NCI-H1092 treated with DMSO at 0.1 percent for 48 hours (cell line): ENCODE measurements at places on chromosomes 6 and 20.

DNA sequence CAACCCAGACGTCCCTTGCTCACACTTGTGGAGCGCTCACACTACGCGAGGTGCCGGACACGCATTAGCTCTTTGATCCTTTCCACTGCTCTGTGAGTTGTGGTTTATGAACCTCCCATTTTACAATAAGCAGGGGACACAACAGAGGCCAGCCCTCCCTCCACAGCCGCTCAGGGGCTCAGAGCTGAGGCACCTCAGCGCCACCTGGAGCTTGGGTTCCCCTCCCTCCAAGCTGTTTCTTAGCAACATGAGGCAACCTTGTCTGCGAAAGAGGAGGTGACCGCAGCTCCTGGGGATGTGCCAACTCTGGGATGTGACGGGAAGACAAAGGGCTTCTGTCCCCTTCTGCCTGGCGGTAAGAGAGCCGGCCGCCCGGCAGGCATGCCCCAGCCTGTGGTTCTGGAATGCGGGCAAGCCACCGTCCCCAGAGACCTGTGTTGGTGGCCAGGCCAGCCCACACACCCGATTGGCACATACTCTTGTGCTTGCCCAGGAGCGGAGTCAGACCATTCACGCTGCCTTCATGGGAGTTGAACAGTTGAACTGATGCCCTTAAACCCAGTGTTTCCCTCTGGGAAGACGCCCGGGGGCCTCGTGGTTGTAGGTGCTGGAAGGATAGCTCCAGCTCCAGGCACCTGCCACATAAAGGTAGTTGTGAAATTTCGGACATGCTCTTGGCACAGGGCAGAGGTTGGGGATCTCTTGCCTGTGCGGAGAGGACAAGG lies 44.5 kb downstream of the RBM38 start:
- peak; percentile 76 for DNase-seq

GRCh38 chr6:157597461-157598312 lies 216.7 kb downstream of the ZDHHC14 start:
- DNase-seq, result no peak

- DNase-seq, result no peak
These were observed 482.7 kb upstream of the CITED2 start for GRCh38 chr6:139857143-139857542.

DNA sequence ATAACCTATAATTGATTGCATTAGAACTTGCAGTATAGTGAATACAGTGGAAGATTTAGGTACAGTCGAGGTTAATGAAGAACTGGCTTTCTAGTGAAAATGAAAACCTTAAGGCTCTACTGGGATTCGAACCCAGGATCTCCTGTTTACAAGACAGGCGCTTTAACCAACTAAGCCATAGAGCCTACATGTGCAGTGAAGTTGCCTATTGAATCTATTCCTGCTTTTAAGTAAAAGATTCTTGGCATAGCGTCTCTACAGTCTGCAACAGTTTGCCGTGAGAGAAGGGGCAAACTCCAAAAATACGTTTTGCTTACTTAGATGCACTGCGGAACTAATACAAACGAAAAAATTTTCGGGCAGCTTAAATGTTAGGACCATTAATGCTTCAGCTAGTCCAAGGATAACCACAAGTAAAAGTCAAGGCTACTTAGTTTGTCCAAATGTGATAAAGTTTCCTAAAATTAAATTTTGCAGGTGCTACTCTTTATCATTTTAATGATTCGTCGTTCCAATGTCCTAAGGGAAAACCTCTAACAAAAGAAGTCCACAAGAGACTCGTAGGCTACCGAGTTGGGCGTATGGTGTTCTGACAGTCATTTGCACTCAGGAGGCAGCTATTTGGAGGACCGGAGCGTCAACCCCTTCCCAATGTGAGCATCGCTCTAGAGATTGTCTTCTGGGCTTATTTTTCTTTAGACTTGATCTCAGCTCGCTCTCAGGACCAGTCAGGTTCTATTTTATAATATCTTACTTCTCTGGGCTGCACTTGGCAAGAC lies 31.3 kb upstream of the ZSCAN23 start:
- no peak for DNase-seq

GRCh38 chr6:56293781-56294180 lies 46.4 kb upstream of the COL21A1 start:
- DNase-seq, result no peak

DNA sequence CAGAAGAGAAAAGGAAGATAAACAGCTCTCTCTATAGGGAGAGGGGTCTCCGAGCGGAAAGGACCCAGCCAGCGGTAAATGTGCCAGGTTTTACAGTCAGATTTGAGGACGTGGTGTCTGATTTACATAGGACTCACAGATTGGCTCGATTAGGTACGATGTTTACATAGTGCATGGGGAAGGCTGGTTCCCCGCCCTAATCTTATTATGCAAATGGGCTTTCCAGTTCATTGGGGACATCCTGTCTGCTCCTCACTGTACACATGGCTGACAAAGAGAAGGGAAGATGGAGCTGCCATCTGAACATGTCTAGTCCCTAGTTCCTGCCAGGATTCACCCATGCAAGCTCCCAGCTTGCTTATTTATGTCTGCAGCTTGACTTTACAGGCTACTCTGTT lies 119.9 kb downstream of the RNF144B start:
- peak; percentile 49 for DNase-seq

GRCh38 chr6:98137391-98137790 lies 697.0 kb upstream of the POU3F2 start:
- no peak for DNase-seq

- DNase-seq, result no peak
These were observed 11.9 kb downstream of the FOXA2 start for GRCh38 chr20:22572491-22572890.

- DNase-seq, result no peak
These were observed 45.1 kb upstream of the PNRC1 start for GRCh38 chr6:89035252-89036101.

- no peak for DNase-seq
These were observed 21.3 kb downstream of the FOXO3 start for GRCh38 chr6:108581932-108582475.

GRCh38 chr6:169726049-169726400 lies 1.7 kb upstream of the PHF10 start:
- DNase-seq, result no peak

DNA sequence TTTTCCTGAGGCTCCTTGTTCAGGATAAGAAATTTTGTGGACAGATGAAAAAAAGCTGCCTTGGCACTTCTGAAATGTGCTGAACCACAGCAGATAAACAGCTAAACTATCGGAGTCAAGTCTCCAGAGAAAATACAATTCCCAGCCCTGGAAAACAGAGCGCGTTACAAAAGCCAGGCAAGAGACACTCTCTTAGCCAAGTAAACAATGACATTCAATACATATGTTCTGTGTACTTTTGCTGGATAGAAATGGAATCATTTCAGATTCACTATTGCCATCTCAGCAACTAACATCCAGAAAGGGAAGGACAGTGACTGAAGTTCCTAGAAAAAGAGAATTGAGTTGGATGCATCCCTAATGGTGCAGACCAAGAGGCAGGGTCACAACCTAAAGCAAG lies 196.8 kb upstream of the NRSN1 start:
- peak; percentile 5 for DNase-seq

- DNase-seq, result no peak
These were observed 366.3 kb upstream of the EPHA7 start for GRCh38 chr6:93785694-93786030.

- no peak for DNase-seq
These were observed 7.8 kb downstream of the NAA20 start for GRCh38 chr20:20024942-20025341.

GRCh38 chr20:36542516-36543183 lies 1.3 kb downstream of the MYL9 start:
- DNase-seq, result no peak

GRCh38 chr20:56060486-56060885 lies 55.2 kb upstream of the CBLN4 start:
- DNase-seq, result no peak

GRCh38 chr20:45910670-45911485 lies 1.1 kb downstream of the PLTP start:
- DNase-seq, result no peak

DNA sequence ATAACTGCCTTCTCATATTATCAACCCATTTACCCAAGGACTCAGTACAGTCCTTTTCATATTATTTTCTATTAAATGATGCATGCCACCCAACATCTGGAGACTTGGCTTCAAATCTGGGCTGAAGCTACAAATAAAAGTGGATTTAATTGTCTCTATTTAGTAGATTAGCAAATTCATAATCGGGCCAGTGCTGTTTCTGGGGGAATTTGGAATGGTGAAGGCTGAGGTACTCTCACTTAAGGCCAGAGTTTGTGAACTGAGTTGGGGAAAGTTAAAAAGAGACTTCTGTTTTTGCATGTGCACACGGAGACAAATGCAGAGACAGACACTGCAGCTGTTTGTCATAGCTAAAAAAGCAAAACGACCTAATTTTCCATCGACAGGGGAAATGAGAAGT lies 100.9 kb downstream of the PFDN4 start:
- no peak for DNase-seq

DNA sequence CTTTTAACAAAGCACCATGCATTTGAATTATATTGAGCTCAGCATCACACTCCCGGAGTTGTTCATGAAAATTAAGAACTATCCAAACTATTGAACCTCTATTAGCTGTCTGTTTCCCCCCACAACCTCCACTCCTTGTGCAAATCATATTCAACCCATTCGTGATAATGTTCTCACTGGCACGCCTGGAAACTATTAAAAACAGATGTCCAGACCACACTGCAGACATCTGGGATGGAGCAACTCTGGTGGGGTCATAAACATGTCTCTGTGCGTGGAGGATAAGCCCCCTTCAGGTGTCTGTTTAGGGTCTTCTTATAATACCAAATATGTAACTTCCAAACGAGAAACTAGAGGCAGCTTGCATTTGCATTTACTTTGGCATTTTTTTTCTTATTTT lies 193.7 kb downstream of the TFAP2A start:
- no peak for DNase-seq
